ENCODE measurements at places on chromosomes 6 and 20.

DNA sequence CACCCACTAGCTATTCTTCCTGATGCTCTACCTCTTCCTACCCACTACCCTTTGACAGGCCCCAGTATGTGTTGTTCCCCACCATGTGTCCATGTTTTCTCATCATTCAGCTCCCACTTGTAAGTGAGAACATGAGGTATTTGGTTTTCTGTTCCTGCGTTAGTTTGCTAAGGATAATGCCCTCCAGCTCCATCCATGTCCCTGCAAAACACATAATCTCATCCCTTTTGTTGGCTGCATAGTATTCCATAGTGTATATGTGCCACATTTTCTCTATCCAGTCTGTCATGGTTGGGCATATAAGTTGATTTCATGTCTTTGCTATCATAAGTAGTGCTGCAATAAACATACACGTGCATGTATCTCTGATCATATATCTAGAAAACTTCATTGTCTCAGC, 218.3 kb upstream of the STXBP5 start:
- no peak for DNase-seq

DNA sequence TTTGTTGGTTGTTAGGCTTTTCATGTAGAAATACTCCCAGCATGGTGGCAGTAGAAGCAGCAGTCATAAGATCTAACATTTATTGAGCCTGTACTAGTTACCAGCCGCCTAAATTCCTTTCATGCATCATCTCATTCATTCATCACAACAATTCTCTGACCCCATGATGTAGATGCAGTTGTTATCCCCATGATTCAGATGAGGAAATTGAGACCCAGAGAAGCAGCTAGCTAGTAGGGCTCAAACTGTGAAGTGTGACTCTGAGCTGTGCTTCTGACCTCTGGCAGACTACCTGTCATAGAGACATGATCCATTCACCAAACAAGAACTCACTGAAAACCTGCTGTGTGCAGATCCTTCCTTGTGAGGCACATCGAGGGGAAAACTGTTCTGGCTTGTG, 16.9 kb downstream of the RREB1 start:
- no peak for DNase-seq

- DNase-seq = no peak
Measured at GRCh38 chr20:4711511-4711910, 10.2 kb upstream of the PRND start.

DNA sequence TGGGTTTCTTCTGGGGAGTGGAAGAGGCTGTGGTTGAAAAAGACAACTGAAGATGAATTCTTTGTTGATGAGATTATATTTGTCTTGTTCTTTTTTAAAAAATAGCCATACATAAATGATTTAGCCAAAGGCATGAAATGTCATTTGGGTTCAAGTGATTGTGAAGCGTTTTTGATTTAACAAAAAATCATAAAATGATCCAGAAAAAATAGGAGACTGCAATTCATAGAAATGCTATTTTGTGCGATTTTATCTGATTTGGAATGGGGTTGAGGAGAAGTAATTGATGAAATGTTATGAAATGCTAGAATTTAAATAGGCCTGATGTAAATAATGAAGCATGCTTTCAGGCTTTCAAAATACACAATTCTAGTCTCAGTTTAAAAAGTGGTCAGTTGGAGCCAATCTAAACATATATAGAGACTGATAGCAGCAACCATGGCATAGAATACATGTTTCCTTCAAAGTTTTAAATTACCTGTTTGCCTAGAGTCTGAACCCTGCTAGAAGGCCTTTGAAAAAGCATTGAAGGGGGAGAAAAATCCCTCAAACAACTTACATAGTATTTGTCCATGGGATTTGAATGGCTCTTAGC, 21.8 kb downstream of the PFDN4 start:
- DNase-seq = no peak

- no peak for DNase-seq
Measured at GRCh38 chr20:20761301-20761700, 48.9 kb upstream of the RALGAPA2 start.

- DNase-seq = no peak
Measured at GRCh38 chr6:49326347-49326746, 136.7 kb downstream of the MMUT start.

GRCh38 chr20:59938696-59939051, 1.4 kb downstream of the PPP1R3D start:
- no peak for DNase-seq

DNA sequence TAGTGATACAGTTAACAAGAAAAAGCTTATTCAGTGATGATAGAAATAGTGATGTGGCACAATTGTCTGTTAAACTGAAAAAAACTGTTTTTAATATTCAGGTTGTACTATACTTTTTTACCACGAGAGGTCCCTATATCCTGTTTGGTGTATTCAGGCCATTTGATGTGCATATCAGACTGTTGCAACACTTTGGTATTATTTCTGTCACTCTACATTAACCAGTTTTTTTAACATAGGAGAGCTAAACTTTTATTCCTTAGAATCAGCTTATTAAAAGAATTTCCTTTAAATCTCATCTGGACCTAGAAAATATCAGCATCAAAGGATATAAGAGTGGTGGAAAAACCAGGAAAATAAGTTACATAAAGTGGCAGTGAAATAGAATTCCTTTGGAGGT, 36.8 kb downstream of the TSPYL4 start:
- no peak for DNase-seq

GRCh38 chr6:144336900-144337299, 51.8 kb downstream of the UTRN start:
- no peak for DNase-seq
